ENCODE measurements at places on chromosomes 5 and 9.

DNA sequence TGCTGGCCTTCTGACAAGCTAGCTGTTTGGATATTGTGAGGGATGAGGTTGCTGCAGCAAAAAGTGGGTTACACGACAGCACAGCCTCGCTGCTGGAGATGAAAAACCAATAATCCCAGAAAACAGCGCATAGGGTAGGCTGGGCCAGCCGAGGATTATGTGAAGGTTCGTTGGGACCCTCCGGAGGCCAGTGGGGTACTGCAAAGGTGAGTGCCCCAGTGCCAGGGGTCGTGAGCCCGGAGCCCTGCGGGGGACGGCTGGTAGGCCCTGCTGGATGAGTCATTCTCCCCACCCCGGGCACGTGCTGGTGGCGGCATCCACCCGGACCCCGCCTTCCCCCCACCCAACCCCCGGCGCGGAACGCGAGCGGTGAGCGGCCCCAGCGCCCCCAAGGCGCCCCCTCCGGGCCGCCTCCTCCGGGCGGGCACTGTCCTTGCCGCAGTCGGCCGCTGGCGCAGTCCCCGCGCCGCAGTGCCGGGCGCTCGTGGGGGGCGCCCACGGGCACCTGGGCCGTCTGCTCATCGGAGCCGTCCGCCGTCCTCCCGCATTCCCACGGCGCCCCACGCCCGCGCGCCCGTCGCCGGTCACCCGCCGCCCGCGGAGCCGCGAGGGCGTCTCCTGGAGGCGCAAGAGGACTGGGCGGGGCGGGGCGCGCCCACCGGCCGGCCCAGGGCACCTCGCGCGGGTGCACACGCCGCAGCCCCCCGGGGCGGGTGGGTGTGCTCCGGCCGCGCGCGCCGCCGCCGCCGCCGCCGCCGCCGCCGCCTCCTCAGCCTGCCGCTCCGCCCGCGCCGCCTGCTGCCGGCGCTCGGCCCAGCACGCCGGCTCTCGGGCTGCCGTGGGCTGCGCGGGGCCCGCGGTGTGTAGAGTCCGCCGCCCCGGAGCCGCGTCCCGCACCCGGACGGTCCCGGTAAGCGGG is at the start of gene PHF24:
Gene PHF24 (plus strand): TSS at position 794 of the 919 bp plus-strand sequence. CDS start 13,014 bp downstream, outside the sequence.
- peak; percentile 14 for DNase-seq

GRCh38 chr5:53557386-53557785 is 3.1 kb upstream of the NDUFS4 start:
- DNase-seq = no peak

DNA sequence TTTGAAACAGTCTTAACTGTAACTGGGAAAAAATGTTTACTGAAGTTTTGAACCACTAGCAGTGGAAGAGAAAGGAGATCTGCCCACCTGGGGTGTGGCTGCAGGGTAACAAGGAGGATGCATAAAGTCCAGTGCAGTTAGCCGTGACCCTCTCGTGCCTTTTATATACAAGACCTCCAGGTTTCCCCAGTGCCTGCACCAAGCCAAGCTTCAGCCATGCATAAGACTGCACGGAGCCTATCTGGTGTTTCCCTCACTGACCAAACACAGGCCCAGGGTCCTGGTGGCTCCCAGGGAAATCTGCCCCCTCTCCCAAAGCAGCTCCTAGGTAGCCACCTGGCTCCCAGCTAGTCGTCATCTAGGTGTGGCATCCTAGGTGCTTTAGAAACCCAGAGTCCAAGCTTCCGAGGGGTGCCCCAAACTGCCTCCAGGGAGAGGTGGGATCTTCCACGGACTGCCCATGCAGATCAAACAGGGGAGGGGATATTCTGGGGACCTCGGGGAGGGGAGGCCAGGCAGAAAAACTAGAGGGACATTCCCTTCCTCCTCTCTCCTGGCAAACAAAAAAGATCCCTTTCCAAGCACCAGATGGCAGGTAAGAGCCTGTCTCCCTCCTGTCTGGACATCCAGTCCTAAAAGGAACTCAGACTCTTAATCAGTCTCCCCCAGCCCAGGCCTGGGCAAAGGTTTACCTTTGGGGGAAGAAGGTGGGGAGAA is 2.7 kb downstream of the SHB start:
- no peak for DNase-seq

- no peak for DNase-seq
Observed at GRCh38 chr5:17989567-17990563, 355.6 kb downstream of the TAF11L14 start.

DNA sequence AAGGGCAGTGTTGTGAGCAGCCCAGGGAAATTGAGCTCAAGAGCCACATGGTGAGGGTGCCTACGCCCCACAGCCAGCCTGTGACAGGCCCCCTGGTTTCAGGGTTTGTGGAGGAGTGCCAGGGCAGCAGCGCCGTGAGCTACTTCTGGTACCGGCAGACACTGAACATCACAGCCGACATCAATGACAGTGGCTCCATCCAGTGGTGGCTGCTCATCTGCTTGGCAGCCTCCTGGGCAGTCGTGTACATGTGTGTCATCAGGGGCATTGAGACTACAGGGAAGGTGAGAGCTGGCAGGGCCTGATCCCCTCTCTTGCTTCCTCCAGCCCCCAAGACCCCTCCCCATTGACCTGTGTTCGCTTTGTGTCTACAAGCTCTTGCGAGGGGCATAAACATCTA is 10.2 kb downstream of the SLC6A18 start:
- no peak for DNase-seq

DNA sequence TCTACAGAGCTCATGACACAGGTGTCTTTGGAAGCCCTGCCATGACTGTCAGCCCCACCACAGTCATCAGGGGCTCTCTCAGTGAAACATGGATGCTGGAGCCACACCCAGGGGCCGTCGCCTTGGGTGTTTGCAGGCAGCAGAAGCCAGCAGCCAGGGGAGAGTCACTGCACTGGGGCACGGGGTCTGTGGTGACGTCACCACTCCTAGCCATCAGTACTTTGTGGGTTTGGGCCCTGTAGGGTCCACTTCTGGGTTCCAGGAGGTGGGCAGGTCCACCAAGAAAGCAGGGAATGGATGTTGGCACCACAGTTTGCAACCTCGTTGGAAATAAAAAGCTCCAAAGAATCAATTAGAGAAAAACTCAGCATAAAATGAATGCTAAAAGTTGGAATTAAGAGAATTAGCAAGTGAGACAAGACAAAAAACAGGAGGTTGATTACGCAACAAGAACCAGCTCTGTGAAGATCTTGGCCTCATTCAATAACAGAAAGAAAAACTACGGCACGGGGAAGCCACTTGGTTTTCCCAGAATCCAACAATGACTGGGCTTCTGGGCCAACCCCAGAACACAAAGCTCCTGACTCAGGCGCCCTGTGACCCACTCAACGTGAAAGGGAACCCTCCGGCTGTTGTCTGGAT is 34.3 kb downstream of the MED10 start:
- no peak for DNase-seq

GRCh38 chr5:55749387-55749786 is 11.5 kb downstream of the DDX4 start:
- no peak for DNase-seq

- peak; percentile 23 for DNase-seq
Observed at GRCh38 chr9:75152416-75152815, 64.1 kb downstream of the OSTF1 start.

DNA sequence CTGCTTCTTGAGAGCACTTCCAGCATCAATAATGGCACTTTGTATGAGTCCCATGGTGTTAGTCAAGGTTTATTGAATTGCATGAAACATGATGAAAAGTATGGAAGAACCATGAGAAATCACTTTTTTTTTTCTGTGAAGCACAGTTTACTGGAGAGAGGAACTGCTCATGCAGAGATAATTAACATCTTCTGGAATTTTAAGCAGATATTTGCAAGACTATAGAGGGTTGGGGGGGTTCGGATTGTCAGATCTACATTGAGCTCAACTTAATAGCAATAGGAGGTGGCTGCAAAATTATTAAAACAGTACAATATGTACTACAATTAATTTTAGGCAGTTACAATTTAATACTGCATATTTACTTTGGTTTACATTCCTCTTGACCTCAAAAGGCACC is 204.4 kb upstream of the CDH10 start:
- DNase-seq = no peak

DNA sequence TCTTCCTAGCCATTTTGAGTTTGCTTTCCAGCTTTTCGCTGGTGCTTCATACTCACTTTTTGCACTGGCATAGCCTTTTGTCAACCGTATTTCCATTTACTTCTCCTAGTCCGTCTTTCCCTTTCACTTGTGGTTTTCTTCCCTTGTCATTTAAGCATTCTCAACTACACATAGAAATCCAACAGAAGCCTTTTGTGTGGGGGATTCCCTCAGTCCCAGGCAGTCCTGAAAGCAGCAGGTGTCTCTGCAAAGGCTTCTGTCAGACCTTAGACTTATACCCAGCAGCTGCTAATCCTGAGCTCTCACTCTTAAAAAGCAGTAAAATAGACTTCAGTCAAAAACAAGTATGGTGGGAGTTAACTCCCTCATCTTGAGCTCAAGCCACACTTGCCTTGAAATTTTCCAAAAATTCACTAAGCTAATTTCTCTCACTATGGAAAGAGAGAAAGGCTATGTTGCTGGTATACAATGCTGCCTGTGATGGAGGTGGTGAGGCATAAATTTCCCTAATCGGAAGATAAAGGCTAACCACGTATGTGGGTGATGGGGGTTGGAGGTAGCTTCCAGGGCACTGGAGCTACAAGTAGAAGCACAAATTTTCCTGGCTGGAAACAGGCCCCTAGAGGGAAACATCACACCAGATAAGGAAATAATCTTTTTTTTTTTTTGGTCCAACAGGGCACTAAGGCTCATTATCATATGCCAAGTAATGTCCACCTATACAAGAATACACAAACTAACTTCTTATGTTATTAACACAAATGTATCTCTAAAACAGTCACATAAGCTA is 34.8 kb upstream of the IFNK start:
- DNase-seq = no peak

DNA sequence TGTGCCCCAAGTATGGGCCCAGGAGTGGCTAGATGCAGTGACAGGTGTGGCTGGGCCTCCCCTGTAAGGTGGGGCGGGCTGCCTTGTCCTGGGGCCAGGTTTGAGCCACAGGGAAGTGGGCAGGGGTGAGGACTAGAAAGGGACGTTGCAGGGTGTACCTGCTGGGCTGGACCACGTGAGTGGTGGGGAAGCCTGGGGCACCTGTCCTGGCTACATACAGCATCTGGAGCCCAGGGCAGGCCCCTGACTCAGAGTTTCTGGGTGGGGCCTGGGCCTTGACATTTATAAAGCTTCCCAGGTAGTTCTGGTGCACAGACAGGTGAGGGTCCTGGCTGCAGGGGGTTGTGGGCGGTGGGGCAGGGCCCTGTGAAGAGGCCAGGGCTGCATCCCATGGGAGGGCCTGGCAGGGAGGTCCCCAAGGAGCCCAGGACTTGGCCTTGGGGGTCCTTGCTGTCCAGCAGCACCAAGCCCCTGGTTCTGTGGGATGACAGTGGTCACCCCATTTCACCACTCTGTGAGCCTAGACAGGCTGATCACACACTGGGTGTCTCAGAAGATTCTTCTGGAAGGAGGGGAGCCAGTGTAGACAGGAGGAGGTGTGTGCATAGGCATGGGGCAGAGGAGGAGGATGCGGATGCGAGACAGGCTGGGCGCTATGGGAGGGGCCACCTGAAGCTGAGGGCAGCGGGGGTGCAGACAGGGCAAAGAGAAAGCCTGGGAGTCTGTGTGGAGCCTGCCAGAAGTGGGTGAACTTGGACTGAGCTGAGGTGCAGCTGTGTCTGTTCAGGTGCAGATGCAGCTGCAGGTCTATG is 94.0 kb downstream of the PHF2 start:
- DNase-seq = no peak

- DNase-seq = no peak
Observed at GRCh38 chr9:110180511-110181434, 27.2 kb downstream of the C9orf152 start.

DNA sequence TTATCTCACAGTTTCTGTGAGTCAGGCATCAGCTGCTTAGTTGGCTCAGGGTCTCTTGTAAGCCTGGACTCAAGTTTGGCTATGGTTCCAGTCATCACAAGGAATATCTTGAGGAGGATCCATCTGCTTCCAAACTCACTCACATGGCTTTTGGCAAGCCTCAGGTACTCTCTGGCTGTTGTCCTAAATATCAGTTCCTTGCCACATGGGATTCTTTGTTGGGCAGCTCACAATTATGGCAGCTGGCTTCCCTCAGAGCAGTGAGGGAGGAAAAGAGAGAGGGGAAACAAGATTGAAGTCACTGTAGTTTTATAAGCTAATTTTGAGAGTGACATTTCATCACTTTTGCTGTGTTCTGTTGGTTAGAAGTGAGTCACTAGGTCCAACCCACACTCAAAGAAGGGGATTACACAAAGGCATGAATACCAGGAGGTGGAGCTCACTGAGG is 144.5 kb downstream of the GCNT1 start:
- no peak for DNase-seq

DNA sequence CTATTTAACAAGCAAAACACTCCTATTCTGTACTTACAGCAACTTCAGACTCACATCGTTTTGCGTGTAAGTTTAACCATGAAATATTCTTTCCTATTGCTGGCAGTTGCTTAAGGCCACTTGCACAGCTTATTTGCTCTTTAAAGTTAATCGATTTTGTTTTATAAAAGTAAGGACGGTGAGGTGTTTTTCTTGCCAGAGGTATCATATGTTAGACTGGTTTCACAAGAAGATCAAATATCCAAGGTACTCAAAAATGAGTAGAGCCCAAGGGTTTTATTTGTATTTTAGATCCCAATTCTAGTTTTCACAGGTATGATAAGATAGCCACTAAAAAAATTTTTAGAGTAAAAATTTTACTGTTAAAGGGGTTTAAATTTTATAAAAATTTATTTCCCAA is 16.2 kb downstream of the CLINT1 start:
- no peak for DNase-seq

- no peak for DNase-seq
Observed at GRCh38 chr5:14184725-14185124, 41.6 kb downstream of the TRIO start.

DNA sequence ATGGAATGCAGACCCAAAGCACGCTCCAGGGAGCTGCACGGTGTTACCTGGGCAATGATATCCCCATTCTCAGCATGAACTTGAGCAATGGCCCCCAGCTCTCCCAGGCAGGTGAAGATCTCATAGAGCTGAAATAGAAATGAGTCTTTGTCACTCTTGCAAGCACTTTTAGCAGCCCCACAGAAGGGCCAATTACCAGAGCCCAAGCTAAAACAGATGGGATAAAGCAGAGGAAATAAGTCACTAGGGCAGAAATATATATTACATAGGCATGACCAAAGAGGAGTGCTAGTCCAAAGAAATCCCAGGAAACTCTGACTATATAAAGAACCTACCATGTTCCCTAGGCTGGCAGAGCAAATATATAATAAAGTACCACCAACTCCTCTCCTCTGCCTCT is 97.3 kb downstream of the DPYSL3 start:
- no peak for DNase-seq
